SIG-M5 (cell line): ENCODE measurements at places on chromosomes 1 and 21.

- DNase-seq, result no peak
Observed at GRCh38 chr1:184836141-184836540, 81.5 kb upstream of the EDEM3 start.

DNA sequence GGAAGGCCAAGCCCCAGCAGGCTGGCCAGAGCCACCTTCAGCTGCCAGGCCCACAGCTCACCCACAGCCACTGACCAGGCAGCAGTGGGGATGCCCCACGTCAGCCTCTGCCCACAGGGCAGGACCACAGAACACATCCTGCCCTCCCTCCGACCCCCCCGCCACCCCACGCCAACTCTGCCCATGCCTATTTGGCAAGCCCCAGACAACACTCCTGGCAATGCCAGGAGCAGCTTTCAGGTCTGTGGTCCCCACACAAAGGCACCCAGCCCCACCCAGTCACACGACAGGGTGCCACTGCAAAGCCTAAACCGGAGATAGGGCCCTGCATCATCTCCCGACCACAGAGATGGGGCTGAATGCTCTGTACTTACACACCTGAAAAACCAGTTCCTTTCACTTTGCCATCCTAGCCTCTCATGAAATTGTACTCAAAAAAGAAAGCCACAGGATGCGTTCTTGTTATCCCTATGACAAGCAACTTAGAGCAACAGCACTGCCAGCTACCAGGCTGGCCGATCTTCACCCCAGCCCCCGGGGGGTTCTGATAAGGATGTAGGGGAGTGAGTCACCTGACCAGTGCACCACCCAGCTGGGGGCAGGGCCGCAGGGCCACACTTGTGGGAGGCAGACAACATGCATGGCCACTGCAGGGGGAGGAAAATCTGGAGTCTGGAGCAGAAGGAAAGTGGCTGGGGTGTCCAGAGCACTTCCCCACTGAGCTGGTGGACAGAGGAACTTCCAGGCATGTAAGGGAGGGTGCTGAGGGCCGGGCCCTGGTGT, 36.2 kb downstream of the UBE2G2 start:
- no peak for DNase-seq

DNA sequence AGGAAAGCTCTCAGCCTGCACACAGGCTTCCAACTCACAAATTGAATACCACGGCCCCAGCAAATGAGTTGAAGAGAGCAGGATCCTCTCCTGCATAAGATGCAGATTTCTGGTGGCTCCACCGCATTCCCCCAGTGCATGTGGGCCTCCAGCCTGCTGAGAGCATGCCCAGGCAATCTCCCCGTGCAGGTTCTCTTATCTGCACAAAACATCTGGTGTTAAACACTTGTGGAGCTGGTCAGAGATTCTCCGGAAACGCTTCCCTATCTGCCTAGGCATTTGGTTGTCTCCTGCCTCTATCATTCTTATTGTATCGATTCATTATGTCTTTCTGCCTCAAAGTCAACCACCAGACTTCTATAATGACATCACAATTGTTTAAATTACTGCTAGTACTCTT, 1349.0 kb upstream of the B3GALT2 start:
- no peak for DNase-seq

GRCh38 chr1:162570718-162571117, 9.2 kb downstream of the UAP1 start:
- DNase-seq, result no peak

GRCh38 chr1:202692959-202693555, 17.2 kb downstream of the SYT2 start:
- DNase-seq, result no peak

- DNase-seq, result no peak
Observed at GRCh38 chr1:55059302-55060132, 20.2 kb downstream of the PCSK9 start.

DNA sequence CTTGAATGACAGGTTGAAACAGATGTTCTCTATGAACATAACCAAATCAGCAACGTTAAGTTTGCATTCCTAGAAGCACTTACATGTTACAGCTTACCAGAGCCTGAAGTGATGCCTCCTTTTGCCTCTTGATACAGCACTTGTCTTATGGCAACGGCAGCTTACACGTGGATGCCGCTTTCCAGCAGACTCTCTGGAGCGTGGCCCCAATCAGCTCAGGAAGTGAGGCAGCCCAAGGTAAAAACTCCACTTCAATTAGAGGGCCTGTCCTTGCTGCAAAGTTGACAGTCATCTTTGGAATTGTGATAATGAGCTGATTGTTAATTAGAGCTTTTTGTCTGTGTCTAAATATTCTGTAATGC, 345.1 kb downstream of the RYR2 start:
- DNase-seq, result no peak

GRCh38 chr21:36027347-36027746, 33.0 kb downstream of the SETD4 start:
- no peak for DNase-seq

GRCh38 chr1:10986525-10986890, 25.9 kb upstream of the TARDBP start:
- no peak for DNase-seq

DNA sequence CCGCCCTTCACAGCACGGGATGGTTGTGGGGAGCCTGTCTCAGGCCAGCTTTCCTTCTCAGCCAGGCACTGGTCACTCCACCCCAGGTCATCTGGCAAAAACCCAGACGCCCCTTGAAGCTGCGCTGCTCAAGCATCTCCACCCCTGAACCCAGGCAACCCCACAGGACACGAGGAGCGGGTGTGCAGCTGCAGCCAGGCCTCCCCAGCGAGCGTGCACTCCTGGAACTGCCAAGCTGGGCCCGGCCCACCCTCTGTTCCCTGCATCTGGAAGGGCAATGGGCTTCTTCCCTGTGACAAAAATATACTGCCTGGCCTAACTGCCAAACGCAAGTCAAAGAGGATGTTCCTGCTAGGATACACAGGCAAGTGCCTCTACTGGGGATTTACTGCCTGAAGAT, 39.7 kb downstream of the SLC66A1 start:
- DNase-seq, result no peak

- DNase-seq, result no peak
Observed at GRCh38 chr1:179366093-179366800, 476 bp downstream of the AXDND1 start.

- no peak for DNase-seq
Observed at GRCh38 chr1:53316424-53316765, 11.5 kb downstream of the LRP8 start.

GRCh38 chr1:192884241-192884640, 75.4 kb downstream of the RGS2 start:
- no peak for DNase-seq

DNA sequence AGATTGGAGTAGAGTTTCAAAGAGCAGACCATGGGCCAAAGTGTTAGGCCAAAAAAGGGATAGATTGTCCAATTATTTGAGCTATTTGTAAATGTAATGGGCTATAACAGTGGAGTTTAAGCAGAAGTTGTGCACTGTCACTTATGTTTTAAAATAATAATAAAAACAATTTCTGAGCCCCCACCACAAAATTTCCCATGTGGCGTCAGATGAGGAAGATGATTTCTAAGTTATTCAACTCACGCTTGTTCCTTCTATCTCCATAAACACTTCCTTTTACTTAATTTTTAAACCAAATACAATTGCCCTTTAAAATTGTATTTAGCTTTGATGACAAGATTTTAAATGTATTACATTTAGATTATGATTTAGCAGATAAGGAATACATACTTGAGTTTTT, 330.0 kb downstream of the PTPRC start:
- DNase-seq, result no peak

DNA sequence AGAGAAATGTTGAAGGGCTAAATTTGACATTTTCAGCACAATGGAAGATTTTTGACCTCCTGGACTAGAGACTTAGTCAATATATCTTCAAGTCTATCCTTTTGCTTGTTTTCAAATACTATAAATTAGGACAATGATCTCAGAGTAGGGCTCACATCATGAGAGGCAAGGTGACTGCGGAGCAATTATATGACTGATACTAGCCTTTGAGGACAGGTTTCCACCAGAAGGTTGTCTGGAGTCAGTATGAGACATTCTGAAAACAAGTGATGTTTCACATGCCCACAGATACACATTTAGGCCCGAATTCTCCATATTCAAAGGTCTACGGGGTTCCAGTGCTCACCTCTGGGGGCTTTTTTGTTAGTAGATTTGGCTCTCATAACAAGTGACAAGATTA, 142.3 kb upstream of the SAMSN1 start:
- no peak for DNase-seq

DNA sequence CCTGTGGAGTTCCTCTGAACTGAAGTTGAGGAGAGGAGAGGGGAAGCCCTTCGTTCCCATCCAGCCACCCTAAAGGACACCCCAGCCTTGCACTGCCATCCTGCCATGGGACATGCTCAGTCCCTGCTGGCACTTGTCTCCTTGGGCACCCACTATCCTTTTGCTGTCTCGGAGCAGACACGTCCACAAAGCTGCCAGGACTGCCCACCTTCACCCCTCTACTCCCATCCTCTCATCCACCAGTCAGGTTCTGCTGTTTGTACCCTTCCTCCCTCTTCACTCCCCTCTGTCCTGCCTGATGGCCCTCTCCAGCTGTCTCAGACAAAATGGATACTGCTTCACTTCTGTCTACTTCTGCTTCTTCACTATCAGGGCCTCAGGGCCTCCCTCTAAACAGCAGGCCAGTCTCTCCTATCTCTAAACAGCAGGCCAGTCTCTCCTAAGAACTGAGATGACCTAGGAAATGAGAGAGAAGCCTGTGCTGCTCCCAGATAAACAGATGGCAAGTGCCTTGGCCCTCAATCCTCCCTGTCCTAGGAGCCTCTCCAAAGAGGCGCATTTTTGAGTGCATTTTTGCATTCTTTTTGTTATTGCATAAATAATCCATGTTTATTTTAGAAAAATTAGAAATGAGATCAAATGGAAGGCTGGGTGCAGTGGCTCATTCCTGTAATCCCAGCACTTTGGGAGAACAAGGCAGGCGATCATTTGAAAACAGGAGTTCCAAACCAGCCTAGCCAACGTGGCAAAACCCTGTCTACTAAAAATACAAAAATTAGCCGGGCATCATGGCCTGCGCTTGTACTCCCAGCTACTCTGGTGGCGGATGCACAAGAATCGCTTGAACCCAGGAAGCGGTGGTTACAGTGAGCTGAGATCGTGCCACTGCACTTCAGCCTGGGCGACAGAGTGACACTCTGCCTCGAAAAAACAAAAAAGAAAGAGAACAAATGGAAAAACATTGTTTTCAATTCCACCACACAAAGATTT, 4.4 kb upstream of the PYCR2 start:
- no peak for DNase-seq

DNA sequence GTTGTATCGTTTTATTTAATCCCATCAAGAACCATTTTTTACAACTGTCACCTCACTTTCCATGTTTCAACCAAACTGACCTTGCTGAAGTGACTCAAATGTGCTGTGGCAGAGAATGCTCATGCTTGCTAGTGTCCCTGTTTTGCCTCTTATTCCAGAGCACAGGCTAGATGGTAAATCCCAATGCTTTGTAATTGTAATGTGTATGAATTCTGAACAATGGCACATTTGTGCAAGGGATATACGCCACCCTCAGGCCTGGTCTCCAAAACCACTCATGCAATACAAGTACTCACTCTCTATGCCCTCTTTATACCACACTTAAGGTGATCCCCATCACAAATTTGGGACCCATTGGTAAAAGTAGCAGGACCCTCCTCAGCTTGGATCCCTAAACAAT, 313.6 kb downstream of the HHIPL2 start:
- no peak for DNase-seq

GRCh38 chr1:46171871-46172270, 3.0 kb upstream of the TSPAN1 start:
- no peak for DNase-seq

GRCh38 chr1:151147665-151148064, 1.2 kb upstream of the SEMA6C start:
- DNase-seq, result no peak

GRCh38 chr1:234272656-234273312, 100.5 kb upstream of the COA6 start:
- no peak for DNase-seq

DNA sequence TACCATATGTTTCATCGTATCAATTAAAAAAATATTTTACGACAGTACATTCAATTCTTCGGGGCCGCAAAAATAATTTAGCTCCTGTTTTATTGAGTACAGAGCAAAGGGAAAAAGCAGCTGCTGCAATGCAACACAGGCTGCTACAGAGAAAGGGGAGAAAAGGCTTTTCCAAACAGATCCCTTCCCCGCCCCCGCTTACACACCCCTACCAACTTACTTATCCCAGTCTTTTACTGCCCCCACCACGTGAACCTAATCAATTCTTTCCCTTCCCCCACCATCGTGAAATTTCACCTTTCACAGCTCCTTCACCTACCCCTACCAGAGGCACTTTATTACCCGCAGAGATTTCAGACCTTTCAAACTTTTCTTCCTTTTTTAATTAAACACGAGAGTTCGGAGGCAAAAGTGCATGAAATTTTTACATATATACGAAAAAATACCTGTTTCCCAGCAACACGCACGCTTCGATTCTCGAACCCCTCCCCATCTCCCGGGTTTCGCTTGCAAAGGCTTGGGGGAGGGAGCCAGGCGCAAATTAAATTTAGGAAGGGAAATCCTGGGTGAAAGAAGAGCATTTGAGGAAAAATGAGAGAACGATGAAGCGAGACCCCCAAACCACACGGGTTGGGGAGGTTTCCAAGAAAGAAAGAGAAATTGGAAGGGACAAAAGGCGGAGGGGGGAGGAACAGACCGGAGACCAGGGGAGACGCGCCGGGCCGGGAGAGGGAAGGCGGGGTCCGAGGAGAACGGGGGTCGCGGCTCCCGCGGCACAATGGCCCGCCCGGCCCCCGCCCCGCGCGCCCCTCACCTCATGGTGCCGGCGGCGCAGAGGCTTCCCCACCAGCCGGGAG, 823 bp downstream of the ENAH start:
- DNase-seq, result no peak

DNA sequence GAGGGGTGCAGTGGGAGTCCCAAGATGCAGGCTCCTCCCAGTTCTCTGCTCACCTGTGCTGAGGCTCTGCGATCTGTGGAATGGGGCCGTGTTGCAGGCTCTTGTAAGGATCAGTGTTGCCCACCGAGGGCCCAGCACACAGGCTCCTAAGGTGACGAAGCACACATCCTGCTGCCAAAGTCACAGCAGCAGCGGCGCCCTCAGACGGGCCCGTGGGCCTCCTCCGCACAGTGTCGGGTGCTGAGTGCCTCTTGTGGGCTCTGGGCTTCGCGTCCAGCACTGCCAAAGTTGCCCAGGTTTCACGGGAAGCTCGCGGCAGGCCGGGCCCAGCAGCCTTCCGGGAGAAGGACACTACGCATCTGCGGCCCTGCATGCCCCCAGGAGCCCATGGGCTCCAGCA, 72.1 kb upstream of the ABCG1 start:
- no peak for DNase-seq

- no peak for DNase-seq
Observed at GRCh38 chr1:173423291-173423690, 53.8 kb upstream of the PRDX6 start.

GRCh38 chr1:116679828-116680628, 12.5 kb upstream of the IGSF3 start:
- no peak for DNase-seq

- no peak for DNase-seq
Observed at GRCh38 chr1:152487871-152488270, 22.7 kb upstream of the LCE5A start.

GRCh38 chr1:154772056-154772455, 98.0 kb downstream of the KCNN3 start:
- DNase-seq, result no peak
